ENCODE measurements at places on chromosomes 16 and 17.
A peak's percentile ranks its signal among the peaks of the same experiment; 100 is the strongest.

DNA sequence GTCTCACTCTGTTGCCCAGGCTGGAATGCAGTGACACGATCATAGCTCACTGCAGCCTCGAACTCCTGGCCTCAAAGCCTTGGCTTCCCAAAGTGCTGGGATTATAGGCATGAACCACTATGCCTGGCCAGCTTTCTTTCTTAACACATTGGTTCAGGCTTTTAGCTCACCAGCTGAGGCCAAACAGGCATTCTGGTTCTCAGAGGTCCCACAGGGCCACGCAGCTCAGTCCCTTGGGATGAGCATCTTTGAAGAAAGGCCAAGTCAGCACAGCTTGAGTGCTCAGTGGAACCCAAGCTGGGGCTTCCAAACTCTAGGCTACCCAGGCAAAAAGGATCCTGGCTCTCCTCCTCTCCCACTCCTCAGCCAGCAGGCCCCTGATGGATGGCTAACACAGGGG is 2.5 kb downstream of the PIK3R5 start:
- no peak for DNase-seq

DNA sequence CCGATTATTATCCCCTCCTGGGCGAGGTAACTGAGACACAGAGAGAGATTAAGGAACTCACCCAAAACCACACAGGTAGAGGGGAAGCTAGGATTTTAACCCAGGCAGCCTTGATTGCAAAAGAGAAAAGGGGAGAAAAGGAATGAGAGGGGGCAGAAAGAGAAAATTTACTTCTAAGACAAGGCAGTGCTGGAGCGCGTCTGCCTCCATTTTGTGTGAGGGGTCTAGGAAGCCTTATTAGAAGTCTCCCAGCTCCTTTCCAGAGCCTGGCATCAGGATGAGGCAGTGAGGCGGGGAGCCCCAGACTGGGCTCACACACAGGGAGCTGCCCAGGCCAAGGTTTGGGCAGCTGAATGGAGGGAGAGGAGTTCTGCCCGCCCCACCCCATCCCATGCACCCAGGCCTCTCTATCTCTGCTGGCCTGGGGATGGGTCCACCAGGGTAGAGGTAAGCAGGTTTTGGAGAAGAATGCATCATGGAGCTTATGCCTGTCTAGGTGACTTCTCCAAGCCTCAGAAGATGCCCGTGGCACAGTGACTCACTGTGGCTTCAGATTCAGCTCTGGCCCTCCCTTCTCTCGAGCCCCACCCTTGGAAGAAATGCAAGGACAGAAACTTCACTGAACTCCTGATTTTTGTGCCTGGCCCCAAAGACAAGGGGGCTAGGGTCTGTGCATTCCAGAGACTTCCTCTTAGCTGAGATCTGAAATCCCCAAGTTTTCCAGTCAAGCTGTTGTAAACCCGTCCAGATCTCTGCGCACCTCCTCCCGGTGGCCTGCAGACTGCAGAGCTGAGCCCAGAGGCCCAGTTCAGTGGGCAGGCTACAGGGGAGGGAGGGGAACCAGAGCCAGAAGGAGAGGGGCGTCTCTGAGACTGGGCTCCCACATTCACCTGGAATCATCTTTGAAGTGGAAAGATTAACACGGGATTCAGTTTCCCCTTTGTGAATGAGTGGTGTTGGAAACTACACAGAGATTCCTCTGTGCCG is 95.1 kb upstream of the CDH5 start:
- no peak for DNase-seq

DNA sequence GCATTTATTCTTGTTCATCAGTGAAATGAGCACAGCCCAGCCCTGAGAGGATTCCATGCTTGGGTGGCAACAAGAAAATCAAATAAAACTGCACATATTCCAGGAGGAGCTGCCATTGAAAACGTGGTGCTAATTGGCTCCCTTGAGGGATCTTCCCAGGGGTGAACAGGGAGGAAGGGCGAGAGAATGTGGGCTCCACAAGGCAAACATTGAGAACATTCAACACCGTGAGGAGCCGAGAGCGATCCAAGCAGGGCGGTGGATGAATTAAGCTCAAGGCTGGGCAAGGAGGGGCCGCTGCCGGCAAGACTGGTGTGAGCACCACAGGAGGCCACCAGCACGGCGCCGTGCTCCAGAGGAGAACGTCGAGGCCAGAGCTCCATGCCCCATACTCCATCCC is 166.9 kb downstream of the C16orf95 start:
- no peak for DNase-seq

DNA sequence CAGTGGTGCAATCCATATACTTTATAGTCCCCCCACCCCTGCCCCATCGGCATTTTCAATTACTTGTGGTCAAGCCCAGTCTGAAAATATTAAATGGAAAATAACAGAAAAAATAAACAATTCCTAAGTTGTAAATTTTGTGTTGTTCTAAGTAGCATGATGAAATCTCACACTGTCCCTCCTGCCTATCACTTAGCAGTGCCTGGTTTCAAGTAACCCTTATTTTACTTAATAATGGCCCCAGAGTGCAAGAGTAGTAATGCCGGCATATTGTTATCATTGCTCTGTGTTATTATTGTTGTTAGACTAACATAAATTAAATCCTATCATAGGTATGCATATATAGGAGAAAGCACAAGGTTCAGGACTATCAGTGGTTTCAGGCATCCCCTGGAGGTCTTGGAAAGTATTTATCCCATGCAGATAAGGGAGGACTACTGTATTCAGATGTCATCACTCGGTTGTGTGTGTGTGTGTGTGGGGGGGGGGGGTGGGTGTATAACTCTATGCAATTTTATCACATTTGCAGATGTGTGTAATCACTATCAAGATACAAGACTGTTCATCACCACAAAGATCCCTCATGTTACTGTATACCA is 9.3 kb downstream of the UBE2G1 start:
- DNase-seq: no peak

GRCh38 chr17:83177611-83178532 is 98.5 kb downstream of the METRNL start:
- no peak for DNase-seq

GRCh38 chr17:49217651-49218413 is 7.3 kb downstream of the ABI3 start:
- DNase-seq: peak; percentile 83

- no peak for DNase-seq
Observed at GRCh38 chr16:68073902-68074760, 11.0 kb upstream of the NFATC3 start.

DNA sequence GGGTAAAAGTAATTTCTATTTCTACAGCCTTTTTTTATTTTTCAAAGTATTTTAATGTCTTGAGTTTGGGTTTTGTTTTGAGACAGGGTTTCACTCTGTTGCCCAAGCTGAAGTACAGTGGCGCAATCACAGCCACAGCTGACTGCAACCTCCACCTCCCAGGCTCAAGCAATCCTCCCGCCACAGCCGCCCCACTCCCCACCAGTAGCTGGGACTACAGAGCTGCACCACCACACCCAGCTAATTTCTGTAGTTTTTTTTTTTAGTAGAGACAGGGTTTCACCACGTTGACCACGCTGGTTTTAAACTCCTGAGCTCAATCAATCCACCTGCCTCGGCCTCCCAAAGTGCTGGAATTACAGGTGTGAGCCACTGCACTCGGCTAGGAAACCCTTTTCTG is 44.0 kb downstream of the TUBD1 start:
- no peak for DNase-seq

GRCh38 chr16:58361726-58362125 is 30.5 kb upstream of the GINS3 start:
- no peak for DNase-seq

DNA sequence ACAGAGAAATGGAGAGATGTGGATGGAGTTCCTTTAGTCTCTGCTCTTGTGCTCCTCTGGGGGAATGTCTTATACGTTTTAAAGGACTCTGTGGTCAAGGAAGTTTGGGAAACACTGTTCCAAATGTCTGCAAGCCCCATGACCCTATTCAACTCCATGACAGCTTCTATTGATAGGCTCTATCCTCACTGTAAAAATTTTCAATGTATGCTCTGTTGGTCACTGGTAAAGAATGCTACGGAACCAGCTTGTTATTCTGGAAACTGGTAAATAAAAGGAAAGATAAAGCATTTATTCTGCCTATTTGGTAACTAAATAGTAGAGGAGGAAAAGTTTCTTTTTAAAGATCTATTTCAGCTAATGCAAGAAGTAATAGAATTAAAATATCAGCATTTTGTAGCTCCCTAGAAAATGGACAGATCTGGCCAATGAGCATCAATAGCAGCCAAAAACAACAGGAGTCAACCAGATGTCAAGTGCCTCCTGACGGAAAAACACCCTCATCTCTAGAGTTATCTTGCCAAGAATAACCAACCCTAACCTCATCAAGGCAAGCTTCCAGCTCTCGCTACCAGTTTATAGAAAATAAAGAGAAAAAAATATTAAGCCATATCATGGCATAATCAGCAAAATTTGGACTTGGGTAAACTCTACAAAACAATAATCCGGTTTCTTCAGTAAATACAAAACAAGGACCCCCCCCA is 16.1 kb downstream of the GDE1 start:
- no peak for DNase-seq

DNA sequence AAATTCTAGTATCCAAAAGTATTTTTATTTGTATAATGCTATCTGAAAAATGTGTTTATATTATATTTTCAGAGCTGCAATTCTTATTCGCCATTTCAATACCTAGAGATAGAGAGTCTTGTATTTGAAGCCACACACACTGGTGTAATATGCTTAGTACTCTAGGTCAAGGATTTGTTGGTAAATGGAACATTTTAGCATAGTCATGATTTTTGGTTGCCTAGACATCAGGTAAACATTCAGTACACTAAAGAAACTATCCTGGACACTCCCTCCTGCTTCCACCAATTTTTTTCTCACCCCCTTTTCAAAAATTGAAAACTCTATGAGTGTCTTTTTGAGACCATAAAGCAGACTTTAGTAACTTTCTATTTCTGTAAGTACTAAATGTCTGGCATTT is 20.8 kb downstream of the ABHD15 start:
- no peak for DNase-seq

DNA sequence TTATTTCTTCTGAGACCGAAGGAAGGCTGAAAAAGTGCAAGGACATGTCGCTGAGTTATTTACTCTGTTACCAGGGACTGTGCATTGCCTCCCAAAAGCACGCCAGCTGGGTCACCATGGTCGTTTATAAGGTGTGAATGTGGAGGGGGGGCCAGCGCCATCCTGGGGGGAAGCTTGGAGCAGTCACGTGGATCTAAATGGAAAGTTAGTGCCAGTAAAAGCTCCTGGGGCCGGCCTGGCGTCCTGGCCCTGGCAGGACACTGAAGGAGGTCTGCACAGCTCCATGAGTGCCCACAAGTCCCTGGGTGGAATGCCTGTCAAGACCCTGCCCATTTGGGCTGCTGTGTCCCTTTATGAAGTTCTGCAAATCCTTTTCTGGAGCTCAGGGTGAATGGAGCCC is 82.6 kb downstream of the C16orf95 start:
- DNase-seq: no peak

- peak; percentile 88 for DNase-seq
Observed at GRCh38 chr17:64496786-64497564, at the start of gene POLG2. Gene POLG2 (minus strand): TSS chr17:64497054. CDS start chr17:64496968, 86 bp downstream.

- DNase-seq: no peak
Observed at GRCh38 chr17:81556175-81556691, 4.1 kb upstream of the FAAP100 start.

- DNase-seq: peak; percentile 64
Observed at GRCh38 chr17:15260376-15261257, 4.5 kb downstream of the PMP22 start.

- DNase-seq: no peak
Observed at GRCh38 chr16:1067629-1068028, 4.9 kb upstream of the SSTR5 start.

DNA sequence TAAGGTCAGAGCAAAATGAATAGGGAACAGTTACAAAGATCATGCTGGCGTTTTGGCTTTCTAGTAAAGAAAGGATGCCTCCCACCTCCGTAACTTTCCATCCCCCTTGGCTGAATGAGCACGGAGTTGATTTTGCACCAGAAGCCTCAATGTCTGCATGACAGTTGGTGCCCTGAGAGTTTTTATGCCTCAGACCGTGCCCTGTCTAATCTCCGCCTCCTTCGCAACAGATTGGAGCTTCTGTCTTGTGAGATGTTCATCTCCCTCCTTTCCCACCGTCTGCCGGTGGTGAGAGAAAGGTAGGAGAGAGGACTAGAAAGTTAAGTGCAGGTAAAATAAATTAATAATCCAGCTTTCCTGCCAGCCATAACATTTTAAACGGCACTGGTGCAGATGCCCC is 1.9 kb downstream of the HS3ST4 start:
- DNase-seq: no peak

DNA sequence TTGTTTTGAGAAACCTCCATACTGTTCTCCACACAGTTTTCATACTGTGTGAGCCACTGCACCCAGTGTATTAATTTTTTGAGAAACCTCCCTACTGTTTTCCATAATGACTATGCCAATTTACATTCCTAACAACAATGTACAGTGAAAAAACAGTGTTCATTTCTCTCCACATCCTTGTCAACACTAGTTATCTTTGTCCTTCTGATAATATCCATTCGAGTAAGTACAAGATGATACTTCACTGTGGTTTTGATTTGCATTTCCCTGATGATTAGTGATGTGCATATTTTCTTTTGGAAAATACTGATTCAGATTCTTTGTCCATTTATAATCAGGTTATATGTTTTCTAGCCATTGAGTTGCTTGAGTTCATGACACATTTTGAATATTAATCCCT is 462.0 kb downstream of the CDH11 start:
- DNase-seq: no peak

DNA sequence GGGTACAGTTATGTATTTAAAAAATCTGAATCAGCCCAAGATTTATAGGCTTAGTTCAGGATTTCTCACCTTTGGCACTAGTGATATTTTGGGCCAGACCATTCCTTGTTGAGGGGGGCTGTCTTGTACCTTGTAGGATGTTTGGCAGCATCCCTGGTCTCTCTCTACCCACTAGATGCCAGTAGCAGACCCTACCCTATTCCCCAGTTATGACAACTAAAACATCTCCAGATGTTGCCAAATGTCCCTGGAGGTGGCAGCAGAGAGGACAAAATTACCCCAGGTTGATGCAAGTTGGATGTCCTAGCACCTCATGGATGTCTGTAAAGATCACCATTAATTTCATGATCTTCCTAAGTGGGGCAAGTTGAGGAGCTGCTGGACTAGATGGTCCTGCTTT is 45.8 kb downstream of the SYT17 start:
- DNase-seq: no peak

GRCh38 chr16:15873301-15873700 is 15.1 kb downstream of the CEP20 start:
- DNase-seq: no peak

DNA sequence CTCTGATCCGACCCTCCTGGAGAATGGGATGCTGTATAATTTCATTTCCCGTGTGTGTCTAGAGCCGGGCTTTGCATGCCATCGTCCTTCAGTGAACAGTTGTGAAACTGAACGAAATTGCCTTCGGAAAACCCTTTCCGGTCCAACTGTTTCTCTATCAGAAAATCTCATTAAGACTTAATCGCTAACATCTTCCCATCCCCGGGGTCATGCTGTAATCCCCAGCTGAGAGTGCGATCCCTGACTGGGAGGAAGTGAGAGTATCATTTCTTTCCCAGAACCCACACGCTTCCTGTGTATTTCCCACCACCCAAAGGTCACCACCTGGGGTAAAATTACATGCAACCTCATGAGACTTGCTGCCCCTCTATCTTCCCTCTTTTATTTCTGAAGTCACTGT is 75.6 kb upstream of the RBFOX1 start:
- no peak for DNase-seq

All from CMK (cell line).